ENCODE measurements at places on chromosomes 5 and 9.
A peak's percentile ranks its signal among the peaks of the same experiment; 100 is the strongest.

- no peak for DNase-seq
Measured at GRCh38 chr5:74685979-74686631, 1.1 kb downstream of the HEXB start.

DNA sequence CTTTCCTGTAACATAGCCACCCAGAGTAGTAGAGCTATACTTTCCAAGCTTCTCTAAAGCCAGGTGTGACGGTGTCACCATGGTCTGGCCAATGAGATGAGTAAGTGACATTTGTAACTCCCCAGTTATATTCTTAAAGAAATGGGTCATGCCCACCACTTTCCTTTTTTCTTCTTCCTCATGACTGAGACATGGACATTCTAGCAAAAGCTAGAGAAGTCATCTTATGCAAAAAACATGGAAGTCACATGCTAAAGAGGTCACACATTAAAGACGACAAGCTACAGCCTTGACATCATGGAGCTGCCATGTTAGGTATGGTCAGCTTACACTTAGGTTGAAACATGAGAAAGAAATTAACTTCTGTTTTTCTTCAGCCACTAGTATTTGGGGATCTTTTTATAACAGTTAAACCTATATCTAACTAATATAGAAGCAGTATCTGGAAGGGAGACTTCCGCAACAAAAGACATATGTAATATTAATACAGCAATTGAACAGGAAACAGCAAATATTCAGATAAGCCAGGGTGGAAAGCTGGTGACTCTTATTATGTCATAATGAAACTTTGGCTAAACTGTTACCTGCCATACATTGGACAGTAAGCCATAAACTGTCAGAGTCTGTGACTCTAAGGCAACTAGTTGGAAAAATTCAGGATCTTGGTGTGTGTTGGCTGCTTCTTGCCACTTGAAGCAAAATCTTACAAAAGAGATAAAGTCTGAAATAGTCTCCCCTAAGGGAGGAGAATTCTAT lies 54.7 kb upstream of the SNX2 start:
- no peak for DNase-seq

DNA sequence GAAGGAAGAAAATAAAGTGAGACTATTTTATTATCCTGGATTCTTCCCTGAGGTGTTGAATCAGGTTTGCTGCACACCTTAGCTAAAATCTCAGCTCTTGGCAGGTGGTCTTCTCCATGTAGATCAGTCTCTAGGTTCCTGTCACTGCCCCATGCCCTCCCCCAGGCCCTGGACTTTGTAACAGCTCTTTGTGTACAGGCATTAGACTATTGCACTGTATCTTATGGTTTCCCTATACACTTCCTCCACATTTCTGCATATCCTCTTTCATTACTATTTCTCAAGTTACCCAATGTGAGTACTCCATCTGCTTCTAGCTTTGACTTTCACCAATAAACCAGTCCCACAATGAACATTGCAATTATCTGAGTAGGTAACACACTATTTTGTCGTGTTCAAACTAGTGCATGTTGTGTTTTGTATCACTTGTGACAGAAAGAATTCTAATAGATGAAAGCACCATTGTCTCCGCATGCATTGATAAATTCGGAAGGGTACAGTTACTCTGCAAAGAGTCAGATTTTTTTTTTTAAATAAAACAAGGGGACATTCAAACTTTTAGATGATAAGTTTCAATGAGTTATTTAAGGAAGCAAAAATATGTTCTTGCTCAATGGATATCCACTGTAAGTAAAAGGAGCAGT lies 1348.7 kb upstream of the C9orf72 start:
- no peak for DNase-seq

DNA sequence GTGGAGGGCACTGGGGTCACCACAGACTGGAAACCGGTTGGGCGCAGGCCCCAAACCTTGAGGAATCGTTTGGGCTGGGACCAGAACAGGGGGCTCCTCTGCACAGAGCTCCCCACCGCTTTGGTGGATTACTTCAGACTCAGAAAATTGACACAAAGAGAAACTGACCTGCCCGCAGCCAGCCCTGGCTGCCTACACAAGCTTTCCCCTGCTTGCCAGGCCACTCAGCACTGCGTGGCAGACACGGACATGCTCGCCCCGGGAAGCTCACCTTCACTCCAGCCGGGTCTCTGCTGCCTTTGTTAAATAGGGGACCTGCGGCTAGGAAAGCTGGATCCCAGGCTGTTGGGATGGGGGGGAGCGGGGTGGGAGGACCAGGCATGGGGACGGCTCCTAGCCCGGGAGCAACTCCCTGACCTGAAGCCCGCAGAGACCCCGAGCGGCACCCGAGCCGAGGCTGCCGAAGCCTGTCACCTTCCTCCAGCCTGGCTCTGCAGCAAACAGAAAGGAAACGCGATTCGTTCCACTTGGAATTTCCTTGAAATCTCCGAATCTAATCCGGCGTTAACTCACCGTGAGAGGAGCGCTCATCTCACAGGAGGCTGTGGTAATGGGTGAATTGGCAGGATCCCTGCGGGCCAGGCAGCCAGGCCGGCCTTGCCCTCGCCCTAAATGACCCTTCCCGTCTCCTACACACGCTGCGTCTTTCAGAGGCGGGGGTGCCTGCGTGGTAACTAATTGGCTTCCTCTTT lies 8.8 kb downstream of the PAX5 start:
- DNase-seq = no peak

DNA sequence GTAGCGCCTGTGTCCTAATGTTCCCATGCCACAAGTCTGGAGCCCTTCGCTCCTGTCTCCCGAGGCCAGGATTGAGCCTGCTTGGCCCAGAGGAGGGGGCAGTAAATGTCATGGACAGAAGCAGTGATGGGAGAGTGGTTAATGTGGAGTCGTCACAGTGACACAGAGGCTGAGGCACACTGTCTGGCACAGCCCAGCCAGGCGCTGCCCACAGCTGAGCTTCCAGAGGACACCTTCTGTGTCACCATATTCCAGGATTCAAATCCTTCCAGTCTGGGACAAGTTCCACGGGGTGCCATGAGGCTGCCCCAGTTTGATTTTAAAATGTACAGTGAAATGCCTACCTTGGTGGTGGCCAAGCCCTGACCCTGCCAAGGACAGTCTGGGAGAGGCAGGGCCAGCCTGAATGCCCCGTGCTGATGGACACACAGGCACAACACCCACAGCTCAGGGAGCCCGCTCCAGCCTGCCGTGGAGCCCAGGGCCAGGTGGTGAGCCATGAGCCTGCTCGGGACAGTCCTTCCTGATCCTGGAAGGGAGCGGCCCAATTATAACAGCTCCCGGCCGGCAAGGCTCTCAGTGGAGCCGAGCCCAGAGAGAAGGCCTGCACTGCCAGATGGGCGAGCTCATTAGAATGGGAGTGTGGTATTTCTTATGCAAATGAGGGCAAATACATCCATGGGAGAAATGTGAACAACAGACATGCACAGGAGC lies 99.1 kb upstream of the RUFY1 start:
- no peak for DNase-seq

DNA sequence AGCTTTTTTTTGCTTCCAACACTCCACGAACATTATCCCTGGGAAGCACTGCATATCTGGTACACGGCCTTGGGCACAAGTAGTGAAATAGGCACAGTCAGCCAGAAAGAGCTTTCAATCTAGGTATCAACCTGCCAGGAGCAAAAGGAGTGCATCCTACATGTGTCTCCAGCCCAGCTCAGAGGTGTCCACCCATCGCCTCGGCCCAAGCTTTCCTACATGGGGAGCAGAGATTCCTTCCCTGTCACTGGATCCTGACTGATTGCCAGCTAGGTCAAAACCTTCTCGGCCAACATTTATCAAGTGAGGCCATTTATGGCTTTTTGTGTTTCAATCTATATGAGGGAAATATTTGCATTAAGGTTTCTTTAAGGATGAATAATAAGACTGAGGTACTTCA lies 55.8 kb downstream of the GOLM1 start:
- no peak for DNase-seq

GRCh38 chr5:144198386-144198785 lies 27.7 kb downstream of the KCTD16 start:
- DNase-seq = no peak

DNA sequence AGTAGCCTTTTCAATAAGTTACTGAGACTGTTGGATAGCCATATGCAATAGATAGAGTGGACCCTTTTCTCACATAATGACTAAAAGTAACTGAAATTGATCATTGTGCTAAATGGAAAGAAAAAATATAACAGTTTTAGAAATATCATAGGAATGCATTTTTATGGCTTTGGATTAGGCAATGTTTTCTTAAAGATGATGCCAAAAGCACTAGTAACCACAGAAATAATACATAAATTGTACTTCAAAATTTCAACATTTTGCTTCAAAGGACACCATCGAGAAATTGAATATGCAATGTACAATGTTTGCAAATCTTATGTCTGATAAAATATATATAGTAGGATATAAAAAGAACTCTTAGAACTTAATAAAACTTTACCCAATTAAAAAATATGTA lies 1267.5 kb upstream of the CDH9 start:
- DNase-seq = no peak

- no peak for DNase-seq
Measured at GRCh38 chr5:76652809-76653414, 29.7 kb upstream of the F2RL2 start.

GRCh38 chr5:165620394-165620793 lies 2115.0 kb downstream of the MAT2B start:
- DNase-seq = no peak

- DNase-seq = no peak
Measured at GRCh38 chr5:78287169-78287568, 7.3 kb downstream of the AP3B1 start.

GRCh38 chr5:26691486-26691885 lies 346.9 kb downstream of the CDH9 start:
- no peak for DNase-seq

DNA sequence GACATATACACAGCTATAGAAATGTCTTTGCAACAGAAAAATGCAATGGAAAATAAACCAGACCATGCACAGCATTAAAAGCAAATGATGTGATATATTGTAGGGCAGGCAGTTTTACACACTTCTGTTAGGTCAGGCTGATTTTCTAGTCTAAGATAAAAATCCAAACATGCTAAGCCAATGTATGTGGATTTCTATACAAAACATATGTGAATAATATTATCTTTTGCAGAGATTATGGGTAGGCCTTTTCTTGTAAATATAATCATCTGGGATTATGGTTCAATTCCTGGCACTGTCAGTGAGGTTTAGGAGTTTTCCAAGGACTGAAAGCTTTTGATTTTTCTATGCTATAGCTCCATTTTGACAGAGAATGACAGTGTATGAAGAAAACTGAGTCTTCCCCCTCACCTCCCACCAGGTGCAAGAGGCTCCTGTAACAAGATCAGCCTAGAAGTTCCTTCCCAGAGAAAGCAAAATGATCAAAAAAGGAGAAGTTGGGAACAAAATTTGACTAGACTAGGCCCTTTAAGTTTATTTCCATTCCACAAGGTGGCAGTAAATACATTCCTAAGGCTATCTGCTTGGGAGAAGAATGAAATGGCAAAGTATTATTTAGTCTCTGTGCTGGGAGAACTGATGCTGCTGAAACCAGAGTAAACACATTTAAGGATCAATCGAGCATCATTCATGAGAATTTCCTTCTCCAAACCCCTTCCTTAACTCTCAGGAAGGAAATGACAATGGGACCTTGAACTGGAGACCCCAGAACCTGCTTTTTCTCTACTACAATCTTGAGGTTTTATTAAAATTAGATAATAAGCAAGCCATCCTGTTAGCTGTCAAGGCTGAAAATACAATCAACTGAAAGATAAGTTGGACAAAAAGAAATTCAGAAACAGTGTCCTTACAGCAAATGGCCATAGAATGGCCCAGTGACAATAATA lies 133.0 kb upstream of the TUT7 start:
- peak; percentile 60 for DNase-seq

DNA sequence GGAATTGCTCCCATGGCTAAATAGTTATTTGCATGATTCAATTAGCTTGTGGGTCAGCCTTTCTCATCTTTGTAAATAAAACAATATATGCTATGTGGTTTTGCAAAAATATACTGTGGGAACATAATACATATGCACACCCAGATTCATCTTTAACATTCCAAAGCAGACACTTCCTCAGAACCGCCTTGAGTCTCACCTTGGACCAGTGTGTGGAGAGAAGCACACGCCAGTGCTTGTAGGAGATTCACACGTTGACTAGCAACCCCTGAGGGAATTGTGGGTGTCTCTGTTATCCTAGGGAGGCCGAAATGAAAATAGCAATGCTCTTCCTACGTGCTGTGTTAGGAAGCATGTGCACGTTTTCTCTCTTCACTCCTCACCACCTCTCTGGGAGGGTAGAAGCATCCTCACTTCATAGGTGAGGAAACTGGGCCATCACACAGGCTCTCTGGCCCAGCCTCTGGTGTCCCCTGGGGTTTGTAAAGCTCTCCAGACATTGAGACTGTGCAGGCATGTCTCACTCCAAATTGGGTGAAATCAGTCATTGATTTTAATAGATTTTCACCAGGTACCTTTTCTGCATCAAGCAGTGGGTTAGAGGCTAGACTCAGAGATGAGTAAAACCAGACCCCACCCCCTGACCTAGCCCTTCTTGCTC lies 221.7 kb downstream of the PBX3 start:
- no peak for DNase-seq

GRCh38 chr9:36123515-36123914 lies 13.0 kb upstream of the GLIPR2 start:
- no peak for DNase-seq

- DNase-seq = no peak
Measured at GRCh38 chr9:133991964-133992779, at the start of gene VAV2. Gene VAV2 (minus strand): TSS chr9:133992324. CDS start chr9:133992278, 46 bp downstream.

DNA sequence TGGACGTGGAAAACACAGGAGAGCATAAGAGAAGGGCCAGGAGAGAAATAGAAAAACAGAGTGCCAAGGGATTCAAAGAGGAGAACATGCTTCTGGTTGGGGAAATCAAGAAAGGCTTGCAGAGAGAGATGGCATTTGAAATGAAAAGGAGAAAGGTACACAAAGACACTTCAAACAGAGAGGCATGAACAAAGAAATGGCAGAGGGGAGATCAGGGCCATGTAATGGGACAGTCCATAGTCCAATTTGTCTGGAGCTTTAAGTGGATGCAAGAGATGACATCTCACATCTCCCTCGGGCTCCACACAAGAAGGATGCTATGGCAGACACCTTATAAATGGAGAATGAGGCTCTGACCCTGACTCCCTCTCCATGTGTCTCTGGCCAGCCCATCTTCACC lies 331.1 kb downstream of the MLLT3 start:
- no peak for DNase-seq

DNA sequence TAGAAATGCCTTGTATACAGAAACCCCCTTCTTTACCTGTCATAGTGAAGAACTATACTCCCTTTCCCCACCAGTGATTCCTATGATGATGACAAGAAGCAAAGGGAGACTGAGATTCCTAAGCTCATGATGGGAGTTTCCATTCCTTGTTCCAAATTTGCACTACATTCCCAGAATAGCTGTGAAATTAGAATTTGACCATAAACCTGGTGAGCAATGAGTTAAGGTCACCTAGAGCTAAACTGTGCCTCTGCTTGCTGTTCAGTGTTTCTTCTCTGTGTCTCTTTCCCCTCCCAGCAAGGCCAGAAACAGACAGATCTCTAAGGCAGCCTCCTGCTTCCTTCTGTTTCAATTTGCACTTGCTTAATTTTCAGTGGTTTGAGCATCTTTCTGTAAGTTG lies 332.1 kb downstream of the PIK3R1 start:
- no peak for DNase-seq

Measured in AG09319 (cell line).